WTC11 (cell line): ENCODE measurements at places on chromosomes 11 and 22. TPM values are rescaled to one million over a fixed set of nuclear protein-coding genes. Genes with fewer than 3 reads are reported as not detected.

The DDI1 gene
- not detected in 3 replicates for total RNA-seq

The MRGPRE gene
- total RNA-seq = not detected in 3 replicates

The RFPL3 gene
- total RNA-seq = 0.16 TPM in 1 of 3 replicates, not detected in the others

The SCGB1D2 gene
- total RNA-seq = not detected in 3 replicates

The BIRC3 gene
- total RNA-seq = 0.33 to 0.50 TPM (median 0.39 TPM) in 3 replicates

The PKP3 gene
- 17.3 to 23.4 TPM (median 21.4 TPM) in 3 replicates for total RNA-seq

The CD3D gene
- total RNA-seq = 0.33 to 1.3 TPM (median 0.89 TPM) in 3 replicates

The GLB1L3 gene
- total RNA-seq = 34.6 to 50.2 TPM (median 35.9 TPM) in 3 replicates

The NPTXR gene
- total RNA-seq = 10.4 to 11.2 TPM (median 10.6 TPM) in 3 replicates

The ROM1 gene
- 0.78 to 1.6 TPM (median 0.94 TPM) in 3 replicates for total RNA-seq

The RELT gene
- total RNA-seq = 5.7 to 6.7 TPM (median 5.9 TPM) in 3 replicates

The GRM5 gene
- total RNA-seq = 0.11 to 0.13 TPM (median 0.11 TPM) in 3 replicates

The FUT4 gene
- 5.1 to 7.7 TPM (median 5.5 TPM) in 3 replicates for total RNA-seq

The TMEM25 gene
- total RNA-seq = 19.1 to 21.6 TPM (median 19.7 TPM) in 3 replicates

The P2RX3 gene
- 0.26 to 1.1 TPM (median 0.66 TPM) in 3 replicates for total RNA-seq

The TUB gene
- total RNA-seq = 29.2 to 32.1 TPM (median 30.0 TPM) in 3 replicates

The APOBEC3C gene
- 33.4 to 40.4 TPM (median 39.4 TPM) in 3 replicates for total RNA-seq

The TEX54 gene
- total RNA-seq = 0.44 TPM in 1 of 3 replicates, not detected in the others

The PANX3 gene
- total RNA-seq = not detected in 3 replicates

The OR5AL1 gene
- total RNA-seq = not detected in 3 replicates

The ZNF74 gene
- 56.5 to 62.8 TPM (median 61.7 TPM) in 3 replicates for total RNA-seq

The BAIAP2L2 gene
- 3.0 to 5.7 TPM (median 4.9 TPM) in 3 replicates for total RNA-seq

The SLC22A6 gene
- not detected in 3 replicates for total RNA-seq

The TRIM29 gene
- total RNA-seq = 0.11 to 0.39 TPM (median 0.27 TPM) in 3 replicates

The ZBTB16 gene
- total RNA-seq = 0.34 to 0.57 TPM (median 0.55 TPM) in 3 replicates

The CLDN5 gene
- total RNA-seq = 1.0 to 1.9 TPM (median 1.5 TPM) in 3 replicates

The LDHAL6A gene
- not detected in 3 replicates for total RNA-seq

The SLC25A18 gene
- total RNA-seq = 0.69 to 2.1 TPM (median 1.0 TPM) in 3 replicates

The KRTAP5-9 gene
- total RNA-seq = not detected in 3 replicates

The APOC3 gene
- total RNA-seq = 2.1 to 3.9 TPM (median 2.5 TPM) in 3 replicates

The HINFP gene
- 34.0 to 37.1 TPM (median 35.4 TPM) in 3 replicates for total RNA-seq

The ANO9 gene
- 13.2 to 17.6 TPM (median 16.6 TPM) in 3 replicates for total RNA-seq

The CBX6 gene
- 21.5 to 27.0 TPM (median 23.8 TPM) in 3 replicates for total RNA-seq

The ANO1 gene
- total RNA-seq = 4.1 to 5.0 TPM (median 4.7 TPM) in 3 replicates

The CARS1 gene
- 57.9 to 92.0 TPM (median 62.0 TPM) in 3 replicates for total RNA-seq

The LRRC56 gene
- total RNA-seq = 2.3 to 3.4 TPM (median 2.5 TPM) in 3 replicates

The CCDC87 gene
- 0.71 to 0.85 TPM (median 0.80 TPM) in 3 replicates for total RNA-seq

The NLRP14 gene
- 0.05 to 0.16 TPM (median 0.07 TPM) in 3 replicates for total RNA-seq

The APOA1 gene
- 2.1 to 4.4 TPM (median 3.2 TPM) in 3 replicates for total RNA-seq

The FOLH1 gene
- total RNA-seq = not detected in 3 replicates

The NTM gene
- 11.5 to 16.4 TPM (median 14.5 TPM) in 3 replicates for total RNA-seq

The DEFB131B gene
- total RNA-seq = not detected in 3 replicates

The KREMEN1 gene
- total RNA-seq = 4.1 to 5.8 TPM (median 5.4 TPM) in 3 replicates

The CFAP300 gene
- 1.1 to 2.2 TPM (median 1.9 TPM) in 3 replicates for total RNA-seq

The STK33 gene
- total RNA-seq = 13.2 to 16.7 TPM (median 13.3 TPM) in 3 replicates

The PIH1D2 gene
- 0.71 to 0.85 TPM (median 0.71 TPM) in 3 replicates for total RNA-seq

The MYOD1 gene
- not detected in 3 replicates for total RNA-seq

The TRIM6 gene
- total RNA-seq = 25.4 to 30.2 TPM (median 30.0 TPM) in 3 replicates

The TREH gene
- 0.09 TPM in 1 of 3 replicates, not detected in the others for total RNA-seq

The IGLL1 gene
- total RNA-seq = not detected in 3 replicates

The SBF1 gene
- total RNA-seq = 87.1 to 108 TPM (median 91.5 TPM) in 3 replicates

The KCNK4 gene
- total RNA-seq = 0.25 to 0.74 TPM (median 0.48 TPM) in 3 replicates

The CRYBB2 gene
- total RNA-seq = 0.28 TPM in 1 of 3 replicates, not detected in the others
